ENCODE measurements at places on chromosomes 16 and 17.

DNA sequence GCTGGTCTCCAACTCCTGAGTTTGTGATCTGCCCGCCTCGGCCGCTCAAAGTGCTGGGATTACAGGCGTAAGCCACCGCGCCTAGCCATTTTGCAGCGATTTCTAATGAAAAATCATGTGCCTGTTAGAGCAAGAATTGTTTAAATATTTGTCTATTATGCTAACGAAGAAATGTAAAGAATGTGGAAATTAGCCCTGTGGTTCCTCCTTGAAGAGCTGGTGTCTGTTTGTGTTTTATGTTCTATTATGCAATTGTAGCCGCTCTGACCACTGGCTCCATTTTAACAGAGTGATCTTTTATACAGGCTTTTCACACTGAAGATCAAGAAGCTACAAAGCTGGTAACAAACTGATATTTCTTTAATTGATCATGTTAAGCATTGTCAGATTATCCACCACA is 217.3 kb downstream of the USP22 start:
- DNase-seq: no peak

DNA sequence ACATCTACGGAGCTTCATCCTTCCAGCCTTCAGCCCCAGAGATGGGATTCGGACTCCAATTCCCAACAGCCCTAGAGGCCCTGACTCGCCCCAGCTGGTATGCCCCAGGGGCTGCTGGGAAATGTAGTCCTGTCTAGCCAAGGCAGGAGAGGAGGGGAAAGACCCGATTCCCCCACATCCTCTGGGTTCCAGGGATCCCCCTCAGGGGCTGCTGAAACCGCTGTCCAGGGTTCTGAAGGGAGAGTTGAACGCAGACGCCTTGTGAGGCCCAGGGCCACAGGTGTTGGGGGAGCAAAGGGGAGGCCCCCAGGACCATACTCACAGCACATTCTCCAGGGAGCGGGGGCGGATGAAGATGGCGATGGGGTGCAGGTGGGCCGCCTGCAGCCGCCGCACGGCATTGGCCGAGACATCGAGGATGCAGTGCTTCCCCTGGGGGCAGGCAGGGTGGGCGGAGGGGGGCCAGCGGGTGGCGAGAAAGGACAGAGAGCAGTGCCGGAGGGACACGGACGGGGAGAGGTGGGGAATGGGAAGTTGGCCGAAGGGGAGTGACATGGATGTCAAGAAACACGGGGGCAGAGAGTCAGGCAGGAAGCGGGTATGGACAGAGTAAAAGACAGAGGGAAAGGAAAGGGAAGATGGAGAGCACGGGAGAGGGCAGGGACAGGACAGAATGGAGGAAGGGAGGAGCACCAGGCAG is 12.6 kb upstream of the ASGR1 start:
- DNase-seq: no peak

DNA sequence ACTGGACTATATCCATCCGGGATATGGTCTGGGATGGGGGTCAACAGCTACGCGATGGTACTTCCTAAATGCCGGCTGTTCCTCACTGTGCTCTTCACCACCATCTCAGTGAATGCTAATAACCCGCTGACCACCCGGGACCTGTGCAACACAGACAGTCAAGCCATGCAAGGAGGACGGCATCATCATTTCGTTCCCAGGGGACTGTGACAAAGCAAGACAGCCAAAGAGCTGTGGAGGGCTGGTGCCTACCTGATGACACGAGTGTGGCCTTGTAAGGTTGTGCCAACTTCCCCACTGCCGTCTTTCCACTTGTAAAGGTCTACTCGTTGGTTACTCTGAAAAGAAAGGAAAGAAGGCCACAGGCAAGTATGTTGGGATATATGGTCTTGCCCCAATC is 33.7 kb downstream of the WDR59 start:
- DNase-seq: no peak

- no peak for DNase-seq
Observed at GRCh38 chr17:80655608-80656007, 111.0 kb downstream of the RPTOR start.

DNA sequence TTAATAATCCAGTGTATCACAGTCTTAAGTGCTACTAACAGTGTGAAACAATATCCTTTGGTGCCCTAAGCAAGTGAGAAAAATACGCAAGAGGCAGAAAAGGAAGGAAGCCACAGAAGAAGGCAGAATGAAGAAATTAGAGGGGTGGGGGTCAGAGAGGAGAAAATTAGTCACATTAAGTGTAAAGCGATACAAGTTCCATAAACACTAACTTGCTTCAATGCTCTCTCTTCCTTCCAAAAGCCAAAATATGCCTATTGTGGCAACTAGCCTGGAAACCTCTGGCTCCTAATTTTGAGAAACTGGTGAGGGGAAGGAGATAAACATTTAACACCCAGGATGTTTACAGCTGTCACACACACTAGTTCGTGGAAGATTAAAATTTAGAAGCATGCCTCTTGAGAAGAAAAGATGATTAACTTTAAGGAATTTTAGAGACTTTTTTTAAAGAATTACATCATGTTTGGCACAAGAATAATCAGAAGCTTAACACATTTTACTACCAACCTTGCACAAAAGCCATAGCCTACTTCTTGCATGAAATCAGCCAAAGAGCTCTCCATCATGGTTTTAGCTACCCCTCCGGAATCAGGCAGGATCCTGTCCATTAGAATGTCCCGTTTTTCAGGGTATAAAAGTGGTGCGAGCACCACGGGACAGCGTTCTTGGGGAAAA is 44.7 kb downstream of the CNOT1 start:
- DNase-seq: no peak

- no peak for DNase-seq
Observed at GRCh38 chr17:5468075-5468473, 708 bp downstream of the DHX33 start.

DNA sequence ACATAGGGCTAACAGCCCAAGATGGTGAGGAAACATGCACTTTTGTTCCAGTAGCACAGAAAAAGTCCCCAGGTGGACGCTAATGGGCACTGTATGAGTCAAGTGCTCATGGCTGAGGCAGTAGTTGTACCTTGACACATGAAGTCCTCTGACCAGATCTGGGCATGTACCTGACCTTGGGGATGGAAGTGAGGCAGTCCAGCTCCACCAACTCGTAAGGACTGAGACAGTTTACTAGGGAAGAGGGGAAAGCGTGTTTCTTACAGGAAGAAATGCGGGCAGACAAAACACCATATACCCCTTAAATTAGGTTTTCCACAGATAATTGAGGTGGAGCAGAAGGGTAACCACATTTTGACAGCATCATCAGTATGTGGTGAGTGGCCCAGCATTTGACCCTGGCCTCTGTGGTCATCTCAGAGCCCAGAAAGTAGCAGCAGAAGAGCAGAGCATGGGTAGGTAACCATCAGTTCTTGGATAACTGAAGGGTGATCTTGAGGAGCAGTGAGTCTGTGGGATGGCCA is 32.4 kb upstream of the METTL9 start:
- no peak for DNase-seq

GRCh38 chr17:74740641-74741387 is 3.8 kb downstream of the RAB37 start:
- DNase-seq: peak; percentile 37

DNA sequence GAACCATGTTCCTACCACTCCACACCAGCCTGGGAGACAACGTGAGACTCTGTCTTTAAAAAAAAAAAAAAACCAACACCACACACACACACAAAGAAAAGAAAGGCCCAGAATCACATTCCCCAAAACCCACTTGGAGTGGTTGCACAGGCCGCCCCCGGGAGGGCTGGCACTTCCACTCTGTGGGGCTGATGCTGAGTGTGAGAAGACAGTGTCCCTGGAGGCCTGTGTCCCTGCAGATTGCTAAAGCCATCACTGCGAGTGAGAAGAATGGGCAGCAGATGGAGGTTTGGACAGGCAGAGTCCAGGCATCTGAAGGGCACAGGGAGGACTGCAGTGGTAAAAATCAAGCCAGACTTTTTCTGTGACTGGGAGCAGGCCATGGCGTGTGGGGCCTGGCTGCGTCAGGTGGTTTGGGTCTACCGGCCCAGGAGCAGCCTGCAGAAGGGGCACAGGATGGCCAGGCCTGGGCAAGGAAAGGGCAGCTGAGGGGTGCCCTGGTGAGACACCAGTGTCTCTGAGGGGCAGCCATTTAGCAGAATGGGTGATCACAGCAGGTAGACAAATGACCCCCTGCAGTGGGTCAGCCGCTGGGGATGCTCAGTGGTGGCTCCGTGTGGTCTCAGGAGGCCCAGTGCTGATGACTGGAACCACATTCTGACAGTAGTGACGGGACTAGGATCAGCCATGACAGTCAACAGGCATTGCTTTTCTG is 13.1 kb downstream of the CTRB2 start:
- DNase-seq: no peak

DNA sequence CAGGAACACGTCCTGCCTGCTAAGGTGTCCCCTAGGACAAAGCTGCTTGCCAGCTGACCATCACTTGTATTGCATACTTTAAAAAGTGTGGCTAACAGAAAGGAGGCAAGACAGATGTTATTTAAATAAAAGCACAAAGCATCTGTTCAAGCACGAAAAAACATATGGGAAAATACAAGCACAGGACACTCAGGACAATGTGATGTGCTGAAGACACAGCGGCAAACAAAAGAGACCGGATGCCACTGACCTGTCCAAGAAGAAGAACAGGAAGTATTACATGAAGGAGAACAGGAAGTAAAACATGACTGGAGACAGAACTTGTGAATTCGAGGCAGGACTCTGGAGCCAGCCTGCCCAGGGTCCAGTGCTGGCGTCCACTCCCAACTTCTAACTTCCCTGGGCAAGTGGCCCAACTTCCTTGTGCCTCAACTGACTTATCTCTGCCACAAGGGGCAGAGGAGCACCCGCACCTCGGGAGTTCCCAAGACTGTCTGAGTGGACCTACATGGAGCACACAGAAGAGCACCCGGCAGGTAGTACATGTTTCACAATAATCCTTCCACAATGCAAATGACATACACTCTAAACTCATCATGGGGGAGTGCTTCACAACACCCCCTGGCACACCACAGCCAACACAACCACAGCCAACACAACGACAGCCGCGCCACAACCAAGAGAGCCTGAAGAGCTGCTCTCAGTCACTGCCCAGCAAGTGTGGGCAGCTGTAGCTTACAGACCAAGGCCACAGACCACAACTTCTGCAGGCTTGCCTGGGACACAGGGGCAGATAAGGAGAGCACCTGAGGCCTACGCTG is 36.6 kb downstream of the ANKRD11 start:
- DNase-seq: peak; percentile 70

DNA sequence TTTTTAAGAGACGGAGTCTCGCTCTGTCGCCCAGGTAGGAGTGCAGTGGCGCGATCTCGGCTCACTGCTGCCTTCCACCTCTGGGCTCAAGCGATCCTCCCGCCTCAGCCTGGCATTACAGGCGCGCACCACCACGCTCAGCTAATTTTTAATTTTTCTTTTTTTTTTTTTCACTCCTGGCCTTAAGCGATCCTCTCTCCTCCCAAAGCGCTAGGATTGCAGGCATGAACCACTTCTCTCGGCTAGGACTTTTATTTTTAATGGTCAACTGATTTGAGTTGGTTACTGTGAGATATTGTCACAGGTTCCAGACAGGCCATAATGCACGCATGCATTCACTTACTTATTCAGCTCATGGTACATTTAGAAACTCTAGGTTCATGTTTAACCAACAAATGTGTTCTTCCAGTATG is 888 bp downstream of the PIGW start:
- no peak for DNase-seq

GRCh38 chr17:69030169-69030568 is 30.6 kb downstream of the ABCA9 start:
- DNase-seq: no peak

- DNase-seq: no peak
Observed at GRCh38 chr16:57348327-57348726, 10.3 kb upstream of the CCL22 start.

Data from natural killer cell treated with Interleukin-12 subunit alpha and Interleukin-12 subunit beta and Interleukin-15 and Interleukin-18, amount 100 ng/mL, for 72 hours (primary cell).